ENCODE measurements at places on chromosomes 4 and X.

DNA sequence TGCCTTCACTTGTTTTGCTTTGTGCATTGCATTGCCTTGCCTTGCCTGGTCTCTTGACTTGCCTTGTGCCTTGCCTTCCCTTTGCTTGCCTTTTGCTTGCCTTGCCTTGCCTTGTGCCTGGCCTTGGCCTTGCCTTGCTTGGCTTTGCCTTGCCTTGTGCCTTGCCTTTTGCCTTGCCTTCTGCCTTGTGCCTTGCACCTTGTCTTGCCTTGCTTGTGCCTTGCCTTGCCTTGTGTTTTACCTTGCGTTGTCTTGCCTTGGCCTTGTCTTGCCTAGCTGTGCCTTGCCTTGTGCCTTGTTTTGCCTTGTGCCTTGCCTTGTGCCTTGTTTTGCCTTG, 95.3 kb downstream of the TAB3 start:
- DNase-seq = no peak

DNA sequence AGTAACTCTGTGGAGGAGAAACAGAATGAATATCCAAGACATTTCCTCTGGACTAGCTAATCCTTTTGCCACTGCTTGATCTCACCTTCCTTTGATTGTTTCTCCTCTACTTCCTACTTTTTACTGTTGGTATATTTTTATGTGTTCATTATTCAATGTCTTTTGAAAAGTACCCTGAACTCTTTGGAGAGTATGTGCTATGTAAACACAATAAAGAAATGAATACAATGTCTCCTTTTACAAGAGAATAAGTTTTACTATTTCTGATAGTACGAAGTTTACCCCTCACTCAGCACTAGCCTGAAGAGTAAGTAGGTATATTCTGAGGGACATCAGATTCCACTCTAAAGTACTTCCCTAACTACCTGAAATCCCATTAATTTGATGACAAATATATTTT, 19.9 kb downstream of the CLDN2 start:
- DNase-seq = no peak

- no peak for DNase-seq
Measured at GRCh38 chrX:11257711-11258110, 35.5 kb upstream of the AMELX start.

GRCh38 chr4:53981066-53981465, 83.3 kb downstream of the CHIC2 start:
- DNase-seq = no peak

- no peak for DNase-seq
Measured at GRCh38 chrX:101260435-101260834, 30.7 kb downstream of the TAF7L start.

DNA sequence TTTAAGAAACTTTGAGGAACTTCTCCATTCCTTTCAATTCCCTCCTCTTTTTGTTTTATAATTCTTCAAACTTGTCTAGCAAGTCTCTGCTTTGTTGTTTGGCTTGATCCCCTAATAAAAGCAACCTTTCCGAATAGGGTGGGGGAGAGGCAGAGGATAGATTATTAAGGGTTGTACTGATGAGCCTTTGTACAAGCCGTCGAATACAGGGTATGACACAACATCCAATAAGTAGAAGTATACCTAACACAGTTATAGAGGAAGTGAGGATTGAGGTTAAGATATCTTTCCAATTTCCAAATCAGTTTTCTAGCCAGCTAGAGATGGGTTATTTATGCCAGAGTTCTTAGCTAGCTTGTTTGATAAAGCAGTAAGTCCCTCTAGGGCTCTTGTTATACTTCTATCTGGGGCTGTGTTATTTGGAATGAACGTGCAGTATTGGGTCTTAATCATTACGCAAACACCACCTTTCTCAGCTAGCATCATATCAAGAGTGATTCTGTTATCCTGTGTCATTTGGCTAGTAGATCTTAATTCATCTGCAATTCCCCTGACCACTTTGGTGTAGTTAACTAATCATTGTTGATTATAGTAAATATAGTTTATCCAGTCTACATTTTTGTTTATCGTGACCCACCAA, 18.5 kb downstream of the METAP1 start:
- DNase-seq = no peak

DNA sequence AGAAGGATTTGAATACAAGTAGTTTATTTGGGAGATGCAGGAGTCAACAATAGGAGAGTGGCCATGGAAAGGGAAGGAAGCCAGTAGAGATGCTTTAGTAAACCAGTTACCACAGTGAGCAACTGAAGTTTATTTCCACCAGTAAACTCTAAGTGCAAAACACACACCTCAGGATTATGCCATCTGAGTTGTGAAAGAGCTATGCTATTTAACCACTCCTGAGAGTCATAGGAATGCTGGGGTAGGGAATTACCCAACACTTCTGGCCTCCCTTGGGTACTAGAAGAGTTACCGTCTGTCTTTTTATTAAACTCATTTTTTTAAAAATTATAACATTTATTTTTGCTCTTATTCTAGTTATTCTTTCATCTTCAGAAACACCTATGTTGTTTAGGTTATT, 834.6 kb upstream of the AMOT start:
- no peak for DNase-seq

DNA sequence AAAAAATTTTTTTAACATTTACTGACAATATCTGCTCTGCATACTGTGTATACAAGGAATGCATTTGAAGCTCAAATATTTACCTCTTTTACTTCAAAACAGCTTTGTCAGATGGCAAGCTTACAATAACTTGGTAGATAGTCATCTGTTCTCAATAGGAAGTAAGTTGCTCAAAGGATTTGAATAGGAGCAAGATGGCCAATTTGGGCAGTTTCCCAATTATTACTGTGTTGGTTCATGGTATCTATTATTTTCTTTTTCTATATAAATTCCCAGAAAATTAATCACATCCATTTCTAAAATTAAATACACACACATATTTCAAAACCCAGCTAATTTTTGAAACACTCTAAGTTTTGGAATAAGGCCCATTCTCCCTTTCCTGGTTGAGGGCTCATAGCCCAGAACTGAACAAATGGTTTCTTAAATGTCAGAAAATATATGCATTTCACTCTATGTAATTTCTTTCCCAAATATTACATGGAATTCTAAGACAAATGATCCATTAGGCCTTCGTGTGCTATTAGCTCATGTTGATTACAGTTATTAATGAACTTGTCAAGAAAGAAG, 60.2 kb upstream of the BLTP1 start:
- no peak for DNase-seq

DNA sequence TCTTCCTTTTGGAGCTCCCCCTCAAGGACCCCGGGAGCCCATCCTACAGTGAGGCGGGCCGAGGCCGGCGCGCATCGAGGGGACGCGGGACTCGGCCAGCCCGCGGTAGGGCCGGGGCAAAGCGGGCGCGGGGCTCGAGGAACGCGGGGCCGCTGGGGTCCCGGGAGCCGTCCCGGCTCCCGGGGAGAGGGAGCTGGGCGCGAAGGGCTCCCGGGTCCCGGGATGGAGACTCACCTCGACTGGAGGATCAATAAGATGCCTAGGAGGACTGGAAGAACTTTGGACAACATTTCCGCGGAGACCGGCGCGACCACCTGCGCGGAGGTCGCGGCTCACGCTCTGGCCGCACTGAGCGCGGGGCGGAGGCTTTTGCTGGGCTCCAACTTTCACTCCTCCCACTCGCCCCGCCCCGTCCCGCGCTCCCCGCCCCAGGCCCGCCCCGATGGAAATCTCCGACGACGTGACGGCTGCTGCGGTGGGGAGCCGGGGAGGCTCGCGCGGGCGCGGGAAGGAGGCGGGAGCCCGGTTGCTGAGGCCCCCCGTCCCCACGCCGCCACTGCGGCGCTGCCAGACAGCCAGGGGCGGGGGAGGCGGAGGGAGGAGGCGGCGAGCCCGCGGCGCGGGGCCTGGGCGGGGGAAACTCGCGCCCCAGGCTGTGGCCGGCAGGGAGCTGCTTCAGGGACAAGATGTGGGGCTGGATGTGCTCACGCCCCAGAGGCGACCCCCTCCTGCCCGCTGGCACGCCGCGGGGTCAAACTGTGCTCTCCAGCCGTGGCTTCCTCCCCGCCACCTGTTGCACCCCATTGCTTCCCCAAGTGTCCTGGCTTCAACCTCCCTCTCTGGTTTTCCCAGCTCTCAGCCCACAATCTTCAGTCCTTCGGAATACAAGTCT, at the start of gene GABRE:
GABRE (minus strand) TSS at position 341 of the 892 bp plus-strand sequence; CDS start at position 290, 51 bp downstream.
- no peak for DNase-seq

GRCh38 chr4:128284317-128284716, 3.3 kb downstream of the PGRMC2 start:
- no peak for DNase-seq

DNA sequence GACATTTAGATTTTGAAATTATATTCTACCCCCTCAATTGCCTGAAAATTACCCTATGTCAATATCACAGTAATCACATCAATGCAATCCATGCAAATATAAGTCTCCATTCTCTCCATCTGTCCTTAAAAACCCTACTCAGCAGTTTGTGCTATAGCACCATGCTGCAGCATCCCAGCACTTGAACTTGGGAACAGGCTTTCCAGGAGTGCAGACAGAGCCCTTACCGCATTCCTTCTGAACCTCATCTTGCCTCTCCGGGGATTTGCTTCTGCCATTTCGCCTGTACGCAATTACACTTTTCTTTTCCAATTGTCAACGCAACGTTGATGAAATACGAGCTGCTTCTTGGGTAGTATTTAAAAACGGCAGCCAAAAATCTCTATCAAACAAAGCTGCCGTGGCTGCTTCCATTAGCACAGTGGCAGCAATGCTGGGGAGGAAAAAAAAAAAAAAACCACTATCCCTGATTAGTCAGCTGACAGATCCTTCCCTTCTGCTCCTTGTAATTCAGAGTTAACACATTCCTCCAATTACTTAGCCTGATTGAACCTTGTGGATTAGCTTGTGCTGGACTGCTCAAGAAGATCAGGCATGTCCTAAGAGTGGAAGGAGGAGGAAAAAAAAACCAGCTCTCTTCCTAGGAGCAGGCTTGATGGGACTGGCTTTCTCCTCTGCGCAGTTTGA, 65.6 kb downstream of the MCF2 start:
- DNase-seq = no peak

- DNase-seq = no peak
Measured at GRCh38 chrX:15751155-15751819, 13.2 kb downstream of the CA5B start.

DNA sequence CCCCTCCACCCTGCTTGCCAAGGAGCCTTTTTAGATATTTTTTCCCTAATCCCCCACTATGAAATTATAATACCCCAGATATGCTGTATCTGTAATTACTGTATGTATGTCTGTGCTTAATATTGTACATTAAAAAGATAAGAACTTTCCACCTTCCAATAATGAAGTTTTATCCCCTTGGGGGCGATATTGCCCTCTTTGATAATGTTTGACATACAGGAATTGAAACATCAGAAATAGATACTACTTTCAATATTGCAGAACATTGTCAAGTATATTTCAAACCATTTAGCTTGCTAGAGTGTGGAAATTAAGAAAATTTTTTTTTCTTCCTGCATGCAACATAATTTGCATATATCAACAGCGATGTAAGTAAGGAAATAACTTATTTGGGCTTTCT, 58.9 kb downstream of the NAF1 start:
- no peak for DNase-seq

DNA sequence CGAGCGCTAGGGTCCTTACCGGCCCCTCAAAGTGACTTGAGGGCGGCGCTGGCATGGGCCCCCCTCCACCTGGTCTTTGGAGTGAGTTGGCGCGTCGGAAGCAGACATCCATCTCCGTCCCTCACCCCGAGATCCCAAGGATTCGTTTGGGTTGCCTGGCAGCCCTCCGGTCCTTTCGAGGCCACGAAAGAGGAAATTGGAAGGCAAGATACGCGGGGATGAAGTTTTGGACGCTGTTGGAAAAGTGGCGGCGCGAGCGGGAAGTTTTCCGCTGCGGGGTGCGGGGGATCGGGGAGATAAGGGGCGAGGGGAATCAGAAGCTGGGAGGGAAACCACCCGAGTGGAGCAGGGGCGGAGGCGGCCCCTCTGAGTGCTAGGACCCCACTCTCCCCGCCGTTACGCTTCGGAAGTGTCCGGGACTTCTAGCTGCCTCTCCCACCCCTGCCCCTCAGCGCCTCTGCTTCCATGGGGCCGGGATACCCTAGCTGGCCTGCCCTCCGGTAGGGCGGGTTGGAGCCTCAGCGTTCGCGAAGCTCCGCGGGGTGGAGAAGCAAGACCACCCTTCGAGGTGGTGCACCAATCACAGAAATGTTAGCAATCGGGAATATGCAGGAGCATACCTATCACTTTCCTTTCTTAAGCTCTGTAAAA, 57.8 kb downstream of the FRMPD3 start:
- DNase-seq = no peak

DNA sequence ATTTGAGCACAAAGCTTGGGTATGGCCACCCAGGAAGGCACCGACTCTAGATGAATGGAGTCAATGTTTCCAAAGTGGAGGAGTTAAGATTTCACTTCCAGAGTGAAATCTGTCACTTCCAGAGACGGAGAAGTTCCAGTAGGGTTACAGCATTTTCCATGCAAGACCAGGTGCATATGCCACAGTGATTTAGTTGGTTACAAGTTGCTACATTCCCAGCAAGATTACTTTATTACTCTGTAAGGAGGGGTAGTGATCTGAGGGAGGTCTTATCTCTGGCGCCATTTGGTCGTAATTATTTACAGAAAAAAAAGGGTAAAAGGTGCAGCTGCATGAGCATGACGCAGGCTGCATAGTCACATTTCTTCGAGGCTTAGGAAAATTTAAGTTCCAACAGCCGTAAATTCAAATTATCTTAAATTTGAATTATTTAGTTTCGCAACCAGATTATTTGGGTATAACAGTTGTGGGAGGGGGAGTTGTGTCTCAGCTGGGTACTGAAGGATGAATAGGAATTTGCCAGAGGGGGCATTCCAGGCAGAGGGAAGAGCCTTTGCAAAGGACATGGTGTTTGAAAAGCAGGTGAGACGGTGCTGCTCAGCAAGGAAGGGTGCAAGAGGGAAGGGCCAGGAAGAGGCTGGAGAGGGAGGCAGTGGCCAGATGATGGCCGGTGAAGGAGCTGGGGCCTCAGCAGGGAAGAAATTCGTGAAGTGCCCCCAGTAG, 17.4 kb upstream of the AFAP1 start:
- DNase-seq = no peak

DNA sequence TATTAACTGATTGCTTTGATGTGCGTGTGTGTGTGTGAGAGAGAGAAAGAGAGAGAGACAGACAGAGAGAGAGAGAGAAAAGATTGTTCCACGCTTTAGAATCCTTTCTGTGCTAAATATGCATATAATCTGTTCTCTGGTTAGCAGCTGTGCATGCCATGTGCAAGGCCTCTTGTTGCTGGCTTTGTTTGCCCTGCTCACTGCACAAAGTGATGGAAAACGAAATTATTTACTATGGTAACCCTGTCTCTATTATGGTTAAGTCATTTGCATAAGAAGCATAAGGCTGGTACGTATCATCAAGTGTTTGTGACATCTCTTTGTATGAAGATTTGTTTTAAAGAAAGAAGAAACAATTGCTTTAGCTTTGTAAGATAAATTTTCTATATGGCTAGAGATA, 190.2 kb upstream of the POF1B start:
- no peak for DNase-seq

DNA sequence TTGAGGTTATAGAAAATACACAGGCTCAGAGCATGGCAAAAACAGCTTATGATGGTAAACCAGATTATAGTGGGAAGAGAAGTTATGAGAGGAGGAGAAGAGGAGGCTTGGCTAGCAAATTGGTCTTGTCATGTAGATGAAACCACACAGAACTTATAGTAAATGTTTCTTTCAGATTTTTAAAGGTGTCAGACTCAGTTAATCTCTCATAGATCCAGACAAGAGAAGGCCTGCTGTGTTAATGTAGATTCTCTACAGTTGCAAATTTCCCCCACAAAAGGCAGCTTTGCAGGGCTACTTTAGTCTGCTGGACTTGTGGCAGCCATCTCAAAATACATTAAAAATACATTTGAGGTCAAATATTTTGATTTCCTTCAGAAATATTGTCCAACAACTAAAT, 1731.7 kb downstream of the ARAP2 start:
- no peak for DNase-seq

- no peak for DNase-seq
Measured at GRCh38 chr4:78299565-78299972, 242.4 kb downstream of the FRAS1 start.
